NCI-H1417 treated with DMSO at 0.1 percent for 48 hours (cell line): ENCODE measurements at places on chromosomes 11 and 22.

GRCh38 chr11:78449866-78450265, 32.2 kb upstream of the GAB2 start:
- no peak for DNase-seq

DNA sequence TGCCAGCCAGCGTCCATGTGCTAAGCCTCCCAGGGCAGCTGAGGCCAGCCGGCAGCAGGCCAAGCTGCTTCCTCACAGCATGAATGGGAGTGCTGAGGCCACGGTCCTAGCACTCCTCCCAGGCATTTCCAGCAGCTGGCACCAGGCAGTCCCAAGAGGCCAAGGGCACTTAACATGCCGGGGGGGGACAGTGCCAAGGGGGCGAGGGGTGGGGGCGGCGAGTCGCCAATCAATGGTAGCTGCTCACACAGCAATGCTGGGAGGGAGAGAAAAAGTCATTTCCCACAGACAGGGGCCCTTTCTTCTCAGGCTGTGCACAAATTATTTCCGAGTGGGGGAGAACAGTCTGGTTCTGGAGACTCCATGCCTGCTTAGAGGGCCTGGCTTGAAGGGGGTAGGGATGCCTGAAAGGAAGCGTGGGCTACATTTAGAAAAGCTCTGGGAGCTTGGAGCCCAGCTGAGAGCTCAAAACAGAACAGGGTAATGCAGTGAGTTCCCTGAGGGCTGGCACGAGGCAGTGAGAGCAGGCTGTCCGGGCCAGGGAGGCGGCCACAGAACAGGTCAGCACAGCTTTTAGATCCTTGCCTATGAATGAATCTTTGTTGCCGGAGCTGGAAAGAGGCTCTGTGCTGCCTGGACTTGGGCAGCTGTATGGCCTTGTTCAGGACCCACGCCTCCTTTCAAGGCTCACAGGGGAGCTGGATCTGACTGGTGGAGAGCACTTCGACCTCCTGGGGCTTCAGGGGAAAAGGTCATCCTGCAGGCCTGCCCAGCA, 14.4 kb upstream of the TBC1D10A start:
- no peak for DNase-seq

DNA sequence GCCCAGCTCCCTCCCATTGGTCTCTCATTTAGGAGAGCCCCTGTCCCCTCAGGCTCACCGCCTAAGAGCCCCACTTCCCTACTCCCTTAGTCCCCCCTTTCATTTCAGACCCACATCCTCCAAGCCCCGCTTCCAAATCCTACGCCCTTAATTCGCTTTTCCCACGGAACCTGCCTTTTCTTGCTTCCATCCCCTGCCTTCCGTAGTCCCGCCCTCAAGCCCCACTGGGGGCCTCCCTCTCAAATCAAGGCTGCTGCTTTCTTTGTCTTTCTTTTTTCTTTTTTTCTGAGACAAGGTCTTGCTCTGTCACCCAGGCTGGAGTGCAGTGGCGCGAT, 396 bp downstream of the CCDC157 start:
- DNase-seq = no peak

GRCh38 chr22:25405841-25406509, 158.5 kb upstream of the GRK3 start:
- no peak for DNase-seq

DNA sequence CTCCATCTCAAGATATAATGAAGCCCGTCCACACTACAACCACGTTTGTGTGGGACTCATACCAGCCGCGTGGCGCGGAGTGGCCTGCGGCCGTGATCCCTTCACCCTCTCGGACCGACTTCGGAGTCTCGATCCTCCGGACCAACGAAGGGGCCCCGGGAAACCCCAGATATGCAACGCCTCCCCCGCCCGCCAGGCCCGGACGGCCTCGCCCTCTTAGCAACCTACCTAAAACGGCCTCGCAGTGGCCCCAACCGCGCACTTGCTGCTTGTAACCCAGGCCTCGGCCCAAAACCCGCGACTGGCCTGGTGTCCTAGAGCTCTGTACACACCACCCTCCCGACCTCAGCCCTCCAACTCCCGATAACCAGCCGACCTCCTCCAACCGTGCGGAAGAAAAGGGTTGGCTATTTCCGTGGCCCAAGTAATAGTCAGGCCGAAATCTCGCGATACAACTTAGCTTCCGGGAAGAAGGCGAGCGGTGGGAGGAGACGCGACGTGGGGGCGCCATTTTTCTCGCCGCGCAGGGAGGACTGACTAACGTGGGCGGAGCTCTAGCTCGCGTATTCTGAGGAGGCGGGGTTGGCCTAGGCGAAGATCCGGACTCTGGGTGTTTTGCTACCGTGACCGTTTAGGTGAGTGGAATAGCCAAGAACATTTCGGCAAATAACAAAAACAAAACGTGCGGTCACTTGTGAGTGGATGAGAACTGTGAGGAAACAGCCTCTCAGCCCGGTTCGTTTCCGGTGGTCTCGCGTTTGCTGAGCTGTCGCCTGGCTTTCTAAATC, at the start of the genes C11orf54 and TAF1D:
C11orf54 (plus strand) TSS at position 579 of the 788 bp plus-strand sequence. CDS start 5,722 bp downstream, outside the sequence.
TAF1D (minus strand) TSS at position 402 of the 788 bp plus-strand sequence. CDS start 2,191 bp downstream, outside the sequence.
- DNase-seq = peak; percentile 97

DNA sequence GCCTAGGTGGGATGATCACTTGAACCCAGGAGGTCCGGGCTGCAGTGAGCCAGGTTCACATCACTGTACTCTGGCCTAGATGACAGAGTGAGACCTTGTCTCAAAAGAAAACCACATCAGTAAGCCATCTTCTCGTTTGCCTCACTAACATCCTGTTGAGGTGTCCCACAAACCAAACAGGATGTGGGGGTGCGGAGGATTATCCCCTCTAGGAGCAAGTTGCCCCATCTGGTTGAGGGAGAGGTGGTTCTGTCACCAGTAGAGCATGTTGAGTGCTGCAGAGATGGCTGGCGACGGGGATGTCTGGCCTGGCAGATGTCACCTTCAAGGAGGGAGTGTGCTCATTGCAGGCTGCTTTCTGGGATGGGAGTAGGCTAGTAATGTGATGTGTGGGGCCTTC, 72.4 kb downstream of the ZNRF3 start:
- no peak for DNase-seq
